Activated CD8-positive, alpha-beta memory T cell treated with anti-CD3 and anti-CD28 coated beads for 1 hour (primary cell): ENCODE measurements at places on chromosomes 12 and 14.

GRCh38 chr12:92096346-92097136 lies 49.1 kb downstream of the BTG1 start:
- no peak for DNase-seq

- no peak for DNase-seq
Measured at GRCh38 chr12:2528001-2528400, 266.8 kb upstream of the FKBP4 start.

GRCh38 chr12:913919-914698 lies 35.4 kb downstream of the RAD52 start:
- DNase-seq = no peak

GRCh38 chr12:9760699-9761418 lies at the start of gene CD69:
Gene CD69, minus strand, starts transcription at chr12:9760901. Its CDS starts 81 bp downstream, at chr12:9760820.
- DNase-seq = peak; percentile 64

GRCh38 chr14:67387195-67387594 lies 24.8 kb downstream of the PLEK2 start:
- no peak for DNase-seq

DNA sequence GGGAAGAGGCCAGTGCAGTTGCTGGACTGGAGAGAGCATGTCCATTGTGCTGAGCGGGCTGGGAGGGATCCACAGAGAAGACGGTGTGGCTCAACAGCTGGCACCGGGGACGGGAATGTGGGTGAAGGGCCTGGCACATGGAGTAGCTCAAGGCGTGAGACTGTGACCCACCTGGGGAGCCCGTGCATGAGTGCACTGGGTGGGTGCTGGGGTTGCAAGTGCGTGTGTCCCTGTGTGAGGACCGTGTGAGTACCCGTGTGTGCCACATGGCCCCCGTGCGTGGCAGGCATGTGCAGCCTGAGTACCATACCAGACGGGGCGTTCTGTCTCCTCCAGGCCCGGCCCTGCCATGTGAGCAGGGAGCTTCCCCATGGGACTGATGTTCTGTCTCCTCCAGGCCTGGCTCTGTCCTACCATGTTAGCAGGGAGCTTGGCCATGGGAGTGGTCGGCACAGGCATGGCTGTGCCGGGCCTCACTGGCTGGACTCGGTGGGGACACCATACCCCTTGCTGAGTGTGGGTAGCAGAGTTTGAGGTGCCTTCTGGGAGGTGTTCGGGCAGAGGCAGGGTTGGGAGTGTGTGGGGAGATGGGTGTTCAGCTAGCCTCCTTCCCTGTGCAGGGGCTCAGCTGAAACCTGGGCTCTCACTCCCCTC lies 234.4 kb downstream of the TMEM121 start:
- DNase-seq = no peak

DNA sequence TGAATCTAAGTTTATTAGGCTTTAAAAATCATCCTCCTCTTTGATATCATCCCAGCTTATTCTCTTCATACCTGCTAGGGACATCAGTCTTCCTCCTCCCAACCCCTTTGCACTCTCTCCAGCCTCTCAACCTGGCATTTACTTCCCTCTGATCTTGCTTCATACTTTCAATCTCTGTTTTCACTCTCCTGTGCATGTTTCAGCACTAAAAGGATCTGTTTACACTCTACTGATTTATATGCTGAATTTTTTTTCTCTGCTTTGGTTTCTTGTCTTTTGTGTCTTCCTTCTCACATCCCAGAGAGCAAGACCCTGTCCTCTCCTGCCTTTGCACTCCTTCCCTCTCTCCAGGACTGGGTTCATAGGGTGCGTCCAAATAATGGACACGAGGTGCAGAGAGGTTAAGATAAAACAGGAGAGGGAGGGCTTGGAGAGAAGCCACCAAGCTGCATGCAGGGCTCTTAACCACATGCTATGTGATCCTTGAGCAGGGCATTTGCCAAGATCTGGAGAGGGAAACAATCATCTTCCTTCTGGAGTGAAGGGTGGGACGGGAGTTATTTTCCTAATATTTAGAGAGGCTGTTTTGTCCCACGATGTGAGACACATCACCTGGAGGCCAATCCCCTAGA lies 3.0 kb upstream of the CISTR start:
- no peak for DNase-seq

DNA sequence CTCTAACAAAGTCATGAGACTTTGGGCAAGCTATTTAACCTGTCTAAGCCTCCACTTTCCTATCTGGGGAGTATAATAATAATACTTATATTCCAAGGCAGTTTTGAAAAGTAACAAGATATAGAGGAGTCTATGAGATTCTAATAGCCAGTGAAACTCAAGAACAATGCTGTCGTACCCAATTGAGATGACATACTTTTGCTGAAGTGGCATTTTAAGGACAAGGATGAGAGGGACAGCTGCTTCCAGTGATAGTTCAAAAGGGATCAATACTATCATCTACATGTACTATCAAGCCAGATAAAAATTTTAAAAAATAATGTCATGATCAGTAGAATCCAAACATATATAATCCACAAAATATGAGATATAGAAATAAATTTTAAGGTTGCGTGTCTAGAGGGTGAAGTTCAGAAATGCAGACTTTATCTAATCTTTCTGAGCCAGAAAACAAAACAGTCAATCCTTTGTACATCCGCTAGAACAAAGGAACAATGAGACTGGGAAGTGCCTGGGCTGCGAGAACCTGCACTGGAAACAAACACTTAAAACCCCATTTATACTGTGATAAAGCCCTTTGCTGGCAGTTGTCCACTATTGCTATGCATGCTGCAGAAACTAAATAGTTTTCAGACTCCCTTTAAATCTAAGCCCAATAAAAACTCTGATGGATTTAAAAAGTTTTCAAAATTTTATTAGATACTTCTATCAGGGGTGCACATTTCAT lies 38.6 kb downstream of the PTPRB start:
- no peak for DNase-seq

- no peak for DNase-seq
Measured at GRCh38 chr12:100186071-100186470, 14.5 kb upstream of the ACTR6 start.

DNA sequence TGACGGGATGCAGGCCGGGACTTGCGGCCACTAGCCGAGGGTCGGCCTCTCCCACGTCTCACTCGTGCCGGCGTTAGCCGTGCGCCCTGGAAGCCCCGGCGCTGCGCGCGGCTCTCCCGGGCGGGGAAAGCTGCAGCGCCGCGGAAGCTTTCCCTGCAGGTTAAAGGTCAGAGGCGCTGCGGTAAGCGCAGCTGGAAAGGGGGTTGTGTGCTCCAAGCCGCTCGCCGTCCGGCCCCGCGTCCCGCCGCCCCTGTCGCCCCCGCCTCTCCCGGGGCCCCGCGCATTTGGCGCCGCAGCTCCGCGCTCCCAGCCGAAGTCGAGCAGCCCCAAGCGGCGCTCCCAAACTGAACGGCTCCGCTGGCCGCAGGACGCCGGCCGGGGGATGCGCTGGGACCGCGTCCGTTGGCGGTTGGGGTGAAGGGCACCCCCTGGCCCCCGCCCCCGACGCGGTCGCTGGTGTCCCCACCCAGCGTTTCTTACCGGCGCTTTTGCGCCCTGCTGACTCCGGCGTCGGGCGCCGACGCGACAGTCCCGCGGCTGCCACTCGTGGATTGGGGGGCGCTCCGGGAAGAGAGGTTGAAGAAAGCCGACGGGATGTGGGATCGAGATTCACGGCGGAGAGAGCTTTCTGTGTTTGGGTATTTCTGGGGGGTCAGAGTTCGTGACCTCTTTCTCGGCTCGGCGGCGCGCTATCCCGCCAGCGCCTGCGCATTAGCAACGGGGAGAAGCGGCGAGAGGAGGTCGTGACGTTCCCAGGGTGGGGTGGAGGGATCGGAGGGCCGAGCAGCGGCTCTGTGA lies at the start of gene NR2C1:
NR2C1 (minus strand) TSS at position 719 of the 798 bp plus-strand sequence. CDS start 6,234 bp downstream, outside the sequence.
- DNase-seq = peak; percentile 82

DNA sequence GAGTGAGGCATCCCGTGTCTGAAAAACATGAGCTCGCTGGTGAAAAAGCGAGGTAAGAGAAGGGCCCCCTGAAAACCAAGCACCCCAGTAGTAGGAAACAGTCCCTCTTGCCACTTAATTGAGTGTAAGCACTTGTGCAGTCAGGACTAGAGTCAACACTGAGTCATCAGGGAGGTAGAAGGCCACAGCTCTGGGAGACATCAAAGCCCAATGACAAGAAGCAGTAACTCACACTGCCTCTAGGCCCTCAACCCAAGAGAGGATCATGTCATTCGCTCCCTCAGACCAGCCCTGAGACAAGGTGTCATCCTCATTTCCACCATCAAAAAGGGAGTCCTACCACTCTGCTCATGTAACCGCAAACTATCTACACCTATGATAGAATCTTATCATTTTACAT lies 17.8 kb downstream of the POMT2 start:
- DNase-seq = no peak

GRCh38 chr12:109961612-109962011 lies 34.6 kb downstream of the GIT2 start:
- DNase-seq = no peak

DNA sequence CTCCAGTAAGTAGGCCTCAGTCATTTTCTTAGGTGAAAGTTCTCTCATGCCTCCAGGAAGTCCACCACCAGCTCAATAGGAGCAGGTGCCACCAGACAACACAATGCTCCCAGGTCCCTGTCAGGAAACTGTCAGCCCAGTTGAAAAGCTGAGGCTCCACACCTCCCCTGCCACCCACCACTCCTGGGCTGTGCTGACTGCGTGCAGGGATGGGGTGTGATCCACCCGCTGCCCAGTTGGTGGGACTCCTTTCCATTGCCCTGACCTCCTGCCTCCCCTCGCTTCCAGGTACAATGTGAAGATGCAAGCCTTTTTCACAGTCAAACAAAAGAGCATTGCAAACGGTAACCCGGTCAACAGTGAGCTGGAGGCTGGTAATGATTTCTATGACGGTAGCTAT lies 64.8 kb upstream of the RIN3 start:
- DNase-seq = no peak

DNA sequence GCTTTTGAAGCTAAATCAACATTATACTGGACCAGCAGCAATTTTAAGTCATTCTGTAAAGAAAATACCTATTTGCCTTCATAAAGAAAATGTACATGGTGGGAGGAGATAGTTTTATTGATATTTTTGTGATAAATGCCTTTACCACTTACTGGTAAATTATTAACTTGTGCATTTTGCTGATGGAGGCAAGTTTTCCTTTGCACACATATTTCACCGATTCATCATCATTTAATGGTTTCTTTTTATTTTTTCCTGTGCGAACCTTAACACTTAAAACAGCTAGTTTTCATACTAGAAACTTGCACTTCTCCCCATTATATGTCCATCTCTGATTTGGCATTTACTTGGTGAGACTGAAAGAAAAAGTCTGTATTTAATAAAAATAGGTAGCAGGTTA lies 239.3 kb downstream of the TRHDE start:
- no peak for DNase-seq

DNA sequence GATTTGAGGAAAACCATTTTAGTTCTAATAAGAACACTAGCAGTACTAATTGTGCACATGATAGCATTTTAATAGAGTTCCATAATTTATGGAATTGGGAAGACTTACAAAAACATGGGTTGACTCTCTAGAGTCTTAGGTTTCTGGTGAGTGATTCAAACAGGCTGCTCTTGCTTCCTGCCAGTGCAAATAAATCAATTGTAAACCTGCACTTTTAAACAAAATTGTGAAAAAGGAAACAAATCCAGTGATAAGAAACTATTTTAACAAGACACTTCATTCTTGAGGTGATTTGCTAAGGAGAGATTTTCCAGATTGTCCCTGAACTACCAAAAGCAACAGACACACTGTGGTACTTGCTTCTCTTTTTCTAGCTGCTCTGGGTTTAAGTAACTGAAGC lies 112.2 kb downstream of the CACNA1C start:
- DNase-seq = no peak

- DNase-seq = no peak
Measured at GRCh38 chr12:72267974-72268373, 4.2 kb upstream of the TRHDE start.

- peak; percentile 76 for DNase-seq
Measured at GRCh38 chr12:14884458-14884878, 1.2 kb downstream of the MGP start.

DNA sequence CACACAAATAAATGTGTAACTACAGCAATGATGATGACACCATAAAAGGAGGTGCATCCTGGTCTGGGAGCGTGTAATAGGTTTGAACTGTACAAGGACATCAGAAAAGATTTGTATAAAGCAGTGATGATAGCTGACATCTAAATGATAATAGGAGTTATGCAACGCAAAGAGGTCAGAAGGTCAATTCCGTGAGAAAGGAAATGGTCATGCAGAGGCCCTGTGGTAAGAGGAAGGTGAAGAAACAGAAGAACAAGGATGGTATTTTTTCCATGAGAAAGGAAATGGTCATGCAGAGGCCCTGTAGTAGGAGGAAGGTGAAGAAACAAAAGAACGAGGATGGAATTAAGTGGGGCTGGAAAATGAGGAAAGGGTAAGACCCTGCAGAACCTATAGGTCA lies 106.7 kb upstream of the TMPO start:
- no peak for DNase-seq

DNA sequence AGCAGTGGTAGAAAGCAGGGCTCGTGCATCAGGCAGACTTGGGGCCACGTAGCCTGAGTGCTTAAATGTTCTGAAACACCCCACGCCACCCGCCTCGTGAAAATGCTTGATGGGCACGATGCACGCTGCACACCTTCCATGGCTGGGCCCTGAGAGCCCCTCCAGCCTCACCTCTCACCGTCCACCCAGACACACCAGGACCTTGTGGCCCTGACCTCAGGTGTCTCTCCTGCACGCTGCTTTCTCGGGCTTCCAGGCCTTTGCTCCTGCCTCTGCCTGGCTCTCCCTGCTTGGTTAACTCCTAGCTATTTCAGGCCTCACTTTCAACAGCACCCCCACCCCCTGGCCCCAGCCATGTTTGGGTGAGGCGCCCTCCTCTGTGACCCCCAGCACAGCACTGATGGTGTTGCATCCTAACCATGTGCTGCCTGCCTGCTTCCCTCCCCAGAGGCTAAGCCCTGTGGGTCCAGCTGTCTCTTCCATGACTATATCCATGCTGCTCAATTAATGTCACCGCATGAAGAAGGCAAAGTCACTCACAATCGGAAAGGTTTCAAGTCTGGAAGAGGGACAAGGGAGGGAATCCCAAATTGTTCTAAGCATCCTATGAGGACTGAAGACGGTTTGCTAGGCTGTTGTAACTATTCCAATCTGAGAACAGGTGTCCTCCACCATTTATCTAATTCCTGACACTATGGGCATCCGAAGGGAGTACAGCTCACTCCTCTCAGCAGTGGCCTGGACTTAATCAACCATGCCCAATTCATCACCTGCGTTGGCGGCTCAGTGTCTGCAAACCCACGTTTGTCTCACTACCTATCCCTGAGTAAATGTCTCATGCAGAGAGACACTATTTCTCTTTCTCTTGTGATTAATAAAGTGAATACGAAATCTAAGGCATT lies 82.2 kb downstream of the CCDC88C start:
- DNase-seq = no peak
